ENCODE measurements at places on chromosomes 4 and X. TPM values are rescaled to one million over a fixed set of nuclear protein-coding genes. Genes with fewer than 3 reads are reported as not detected.

DNA sequence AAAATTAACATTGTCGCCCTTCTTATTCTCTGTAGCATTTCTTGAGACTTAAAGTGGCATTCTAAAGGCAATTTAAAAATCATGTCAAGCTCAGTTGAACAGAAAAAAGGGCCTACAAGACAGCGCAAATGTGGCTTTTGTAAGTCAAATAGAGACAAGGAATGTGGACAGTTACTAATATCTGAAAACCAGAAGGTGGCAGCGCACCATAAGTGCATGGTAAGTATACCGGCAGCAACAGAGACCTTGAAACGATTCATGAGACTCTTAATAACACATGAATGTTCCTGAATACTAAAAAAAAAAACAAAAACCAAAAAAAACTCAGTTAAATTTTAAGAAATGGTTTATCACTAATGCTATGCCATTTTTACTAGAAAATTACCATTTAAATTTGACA, 82.4 kb upstream of the HPRT1 start:
- no peak for DNase-seq

DNA sequence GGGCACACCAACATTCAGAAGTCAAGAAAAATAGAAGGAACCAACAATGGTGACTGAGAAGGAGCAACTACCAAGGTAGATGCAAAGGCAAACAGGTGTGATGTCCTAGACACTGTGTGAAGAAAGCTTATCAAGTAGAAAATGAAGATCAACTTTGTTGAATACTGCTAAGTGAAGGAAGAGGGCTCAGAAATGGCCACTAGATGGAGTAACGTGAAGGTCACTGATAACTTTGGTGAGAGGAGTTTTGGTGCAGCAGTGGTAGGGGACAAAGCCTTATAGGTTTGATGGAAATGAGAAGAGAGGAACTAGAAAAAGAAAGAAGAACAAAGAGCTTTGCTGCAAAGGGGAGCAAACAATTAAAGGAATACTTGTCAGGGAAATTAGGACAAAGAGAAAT, 23.5 kb downstream of the OTC start:
- no peak for DNase-seq

DNA sequence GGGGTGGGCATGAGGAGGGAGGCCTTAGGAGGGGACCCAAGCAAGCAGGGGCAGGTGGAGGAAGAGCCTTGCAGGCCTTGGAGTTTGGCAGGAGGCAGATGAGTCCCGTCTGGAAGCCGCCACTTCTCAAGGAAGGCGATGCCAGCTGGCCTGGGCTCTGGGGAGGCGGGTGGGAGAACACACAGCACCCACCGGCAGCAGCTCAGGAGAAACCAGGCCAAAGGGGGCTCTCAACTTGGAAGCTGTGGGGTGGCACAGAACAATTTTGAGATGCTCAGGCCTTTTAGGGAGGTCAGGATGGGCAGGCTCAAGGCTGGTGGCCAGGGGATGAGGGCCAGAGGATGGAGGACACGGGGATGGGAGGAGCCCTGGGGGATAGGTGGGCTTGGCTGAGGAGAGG, 11.6 kb upstream of the DUSP9 start:
- DNase-seq, result no peak

DNA sequence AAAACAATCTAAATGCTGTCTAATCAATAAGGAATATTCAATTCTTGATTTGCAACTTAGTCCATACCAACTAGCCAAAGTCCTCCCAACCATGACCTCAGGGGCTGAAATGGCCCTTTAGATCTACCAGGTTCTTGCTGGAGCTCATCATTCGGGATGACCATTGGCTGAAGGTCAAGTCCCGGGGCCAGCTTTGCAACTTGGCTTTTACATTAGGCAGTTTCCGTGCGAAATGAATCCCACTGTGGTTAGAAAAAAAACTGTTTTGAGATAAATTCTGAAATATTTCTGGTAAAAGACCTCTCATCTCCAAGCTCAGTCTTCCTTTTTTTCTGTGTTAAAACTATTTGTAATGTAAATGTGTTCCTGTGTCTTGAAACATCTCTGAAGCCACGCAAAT, 178.6 kb downstream of the TENM3 start:
- no peak for DNase-seq

GRCh38 chr4:17064959-17065358, 166.5 kb upstream of the LDB2 start:
- DNase-seq, result no peak

PDCL2 gene
- polyA plus RNA-seq, result not detected

GRCh38 chr4:106530821-106531220, 162.2 kb upstream of the GIMD1 start:
- DNase-seq, result no peak

DNA sequence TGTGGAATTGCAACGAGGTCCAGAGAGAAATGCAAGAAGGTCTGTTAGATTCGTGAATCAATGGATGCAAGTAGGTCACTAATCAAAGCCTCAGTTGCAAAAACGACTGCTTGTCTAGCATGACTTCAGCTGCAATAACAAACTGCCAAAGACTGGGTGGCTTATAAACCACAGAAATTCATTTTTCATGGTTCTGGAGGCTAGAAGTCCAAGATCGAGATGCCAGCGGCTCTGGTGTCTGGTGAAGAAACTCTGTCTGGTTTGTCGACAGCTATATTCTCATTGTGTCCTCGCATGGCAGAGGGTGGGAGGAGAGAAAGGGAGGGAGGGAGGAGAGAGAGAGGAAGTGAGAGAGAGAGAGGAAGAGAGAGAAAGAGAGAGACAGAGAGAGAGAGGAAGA, 114.7 kb downstream of the MXRA5 start:
- DNase-seq, result no peak

DNA sequence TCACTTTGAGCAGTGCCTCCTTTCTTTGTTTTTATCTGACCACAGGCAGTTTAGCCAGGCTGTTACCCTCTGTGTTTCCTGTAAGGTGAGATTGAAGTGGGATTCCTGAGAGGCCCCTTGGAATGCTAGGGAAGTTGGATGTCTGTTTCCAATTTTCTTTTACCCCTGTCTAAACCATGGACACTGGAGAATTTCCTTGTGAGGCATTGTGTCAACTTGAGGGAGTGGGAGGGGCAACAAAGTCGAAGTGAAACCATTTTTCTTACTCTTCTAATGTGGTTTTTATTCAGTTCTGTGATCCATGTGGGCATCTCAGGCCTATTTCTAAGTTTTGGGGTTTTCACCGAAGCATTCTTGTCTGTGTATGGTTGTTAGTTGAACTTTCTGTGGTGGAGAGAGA, 296.1 kb upstream of the UGT8 start:
- DNase-seq, result no peak

- DNase-seq, result no peak
Measured at GRCh38 chr4:90113881-90114457, 13.2 kb upstream of the CCSER1 start.

ZGRF1 gene
- polyA plus RNA-seq, result 16.6 TPM

GRCh38 chrX:154369449-154370299, 4.8 kb downstream of the FLNA start:
- DNase-seq, result peak; percentile 80

DNA sequence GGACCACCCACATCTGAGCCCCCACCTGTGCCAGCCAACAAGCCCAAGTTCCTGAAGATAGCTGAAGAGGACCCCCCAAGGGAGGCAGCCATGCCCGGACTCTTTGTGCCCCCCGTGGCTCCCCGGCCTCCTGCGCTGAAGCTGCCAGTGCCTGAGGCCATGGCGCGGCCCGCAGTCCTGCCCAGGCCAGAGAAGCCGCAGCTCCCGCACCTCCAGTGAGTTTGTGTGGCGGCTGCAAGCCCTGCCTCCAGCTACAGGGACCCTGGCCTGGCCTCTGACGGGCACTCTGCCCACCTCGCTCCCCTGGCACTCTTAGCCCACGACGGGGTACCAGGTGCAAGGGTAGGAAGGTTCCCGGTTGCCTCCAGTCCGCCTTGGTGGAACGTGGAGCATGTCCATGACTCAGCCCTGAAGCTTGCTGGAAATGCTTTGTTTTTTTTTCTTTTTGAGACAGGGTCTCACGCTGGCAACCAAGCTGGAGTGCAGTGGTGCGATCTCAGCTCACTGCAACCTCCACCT, 13.7 kb upstream of the ADD1 start:
- DNase-seq, result no peak

DCUN1D4 gene
- polyA plus RNA-seq, result 66.7 TPM

POU4F2 gene
- not detected for polyA plus RNA-seq

SLC39A8 gene
- polyA plus RNA-seq, result 23.2 TPM

NSUN7 gene
- 19.8 TPM for polyA plus RNA-seq

DNA sequence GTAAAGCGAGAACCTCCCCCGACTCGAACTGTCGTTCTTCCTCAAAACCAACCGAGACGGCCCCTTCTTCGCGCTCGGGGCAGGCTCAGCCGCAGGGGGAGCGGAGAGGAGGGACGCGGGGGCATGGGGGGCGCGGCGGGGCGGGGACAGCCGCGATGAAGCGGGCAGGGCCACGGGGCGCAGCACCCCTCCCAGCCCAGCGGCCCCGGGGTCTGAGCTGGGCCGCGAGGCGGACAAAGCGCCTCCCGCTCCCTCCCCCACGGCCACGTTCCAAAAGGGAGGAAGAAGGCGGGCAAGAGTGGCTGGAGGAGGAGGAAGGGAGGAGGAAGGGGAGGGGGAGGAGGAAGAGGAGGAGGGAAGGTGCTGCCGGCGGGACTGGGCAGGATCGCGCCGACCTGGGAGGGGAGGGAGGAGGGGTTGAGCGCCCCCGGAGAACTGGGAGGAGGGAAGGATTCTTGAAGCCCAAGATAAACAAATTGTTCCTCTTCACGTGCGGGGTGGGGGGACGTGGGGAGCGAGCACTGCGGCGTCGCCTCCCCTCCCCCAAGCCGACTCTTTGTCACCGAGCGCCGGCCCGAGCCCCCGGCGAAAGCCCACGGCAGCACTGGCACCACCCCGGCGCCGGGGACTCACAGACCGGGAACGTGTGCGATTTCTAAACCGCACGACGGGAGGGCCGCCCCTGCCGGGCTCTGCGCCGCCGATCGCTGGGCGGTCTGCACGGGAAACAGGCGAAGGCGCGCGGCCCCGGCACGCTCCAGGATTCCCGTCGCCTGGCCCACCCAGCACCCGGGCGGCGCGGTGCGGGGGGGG, 2.9 kb downstream of the MAML3 start:
- DNase-seq, result peak; percentile 90

GRCh38 chr4:55214172-55214571, 88.8 kb upstream of the KDR start:
- DNase-seq, result peak; percentile 4

GRCh38 chr4:174387143-174387542, 103.4 kb downstream of the CEP44 start:
- DNase-seq, result no peak

- DNase-seq, result no peak
Measured at GRCh38 chrX:18577400-18577799, 94.5 kb downstream of the RS1 start.

- no peak for DNase-seq
Measured at GRCh38 chr4:143280861-143281260, 55.8 kb upstream of the GAB1 start.

GRCh38 chr4:158193171-158193749, 17.0 kb upstream of the TMEM144 start:
- DNase-seq, result no peak

DNA sequence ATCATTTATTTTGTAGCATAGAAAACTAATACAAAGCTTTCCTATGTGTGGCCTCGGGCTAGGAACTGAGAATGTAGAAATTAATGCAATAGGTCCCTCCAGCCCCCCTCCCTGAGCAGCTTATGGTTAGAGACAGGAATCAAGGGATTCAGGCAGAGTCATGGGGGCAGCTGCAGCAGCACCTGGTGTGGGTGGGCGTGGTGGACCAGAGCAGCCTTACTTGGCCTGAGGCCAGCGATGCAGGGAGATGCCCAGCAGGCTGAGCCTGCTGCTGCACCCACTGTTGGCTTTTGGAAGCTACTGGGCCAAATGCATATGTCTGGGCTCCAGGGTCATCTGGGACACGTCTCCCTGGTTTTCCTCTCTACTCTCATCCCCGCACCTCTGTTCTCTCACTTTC, 74.0 kb downstream of the STK32B start:
- no peak for DNase-seq

DNA sequence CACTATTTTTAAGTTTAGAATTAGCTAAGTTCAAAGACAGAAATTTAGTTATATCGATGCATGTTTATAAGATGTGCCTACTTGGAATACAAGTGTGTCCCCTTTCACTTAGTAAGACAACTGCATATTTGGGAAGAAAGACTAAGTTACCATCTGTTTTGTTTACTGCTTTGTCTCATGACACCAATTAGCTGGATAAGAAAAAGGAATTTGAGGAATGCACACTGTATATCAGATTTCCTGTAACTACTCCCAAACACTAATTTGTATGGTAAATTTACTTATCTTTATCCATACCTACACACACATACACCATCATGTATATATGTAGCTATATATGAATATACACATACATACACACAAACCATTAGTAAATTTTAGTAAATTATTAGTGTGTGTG, 1442.8 kb upstream of the IGFBP7 start:
- no peak for DNase-seq

DNA sequence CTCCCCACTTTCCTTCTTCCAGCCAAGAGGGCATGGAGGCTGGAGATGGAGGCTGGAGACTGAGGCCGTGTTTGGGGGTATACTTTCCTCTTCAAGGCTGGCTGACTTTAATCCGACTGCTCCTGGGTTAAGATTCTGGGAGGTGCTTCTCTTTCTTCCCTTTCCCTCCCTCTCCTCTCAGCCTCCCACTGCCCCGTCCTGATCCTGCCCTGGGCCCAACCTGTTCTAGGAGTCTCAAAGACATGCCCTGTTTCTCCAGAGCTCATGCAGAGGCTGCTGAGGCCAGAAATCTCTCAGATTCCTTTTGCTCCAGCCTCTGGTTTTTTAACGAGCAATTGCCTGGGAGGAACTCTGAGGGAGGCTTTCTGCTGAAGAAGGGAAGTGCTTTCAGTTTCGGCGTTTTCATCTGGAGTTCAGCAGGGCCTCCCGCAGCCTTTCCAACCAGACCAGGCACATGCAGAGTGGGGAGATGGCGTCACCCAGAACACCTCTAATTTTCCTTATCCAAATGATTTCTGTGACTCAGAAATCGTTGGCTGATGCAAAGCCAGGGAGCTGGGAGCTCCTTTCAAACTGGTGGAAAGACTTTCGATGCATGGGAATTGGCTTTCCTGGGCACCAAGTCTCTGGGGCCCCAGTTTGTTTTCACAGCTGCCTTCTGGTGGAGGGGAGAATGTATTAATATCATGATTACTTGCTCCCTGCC, 34.5 kb upstream of the FAM9C start:
- no peak for DNase-seq

DNA sequence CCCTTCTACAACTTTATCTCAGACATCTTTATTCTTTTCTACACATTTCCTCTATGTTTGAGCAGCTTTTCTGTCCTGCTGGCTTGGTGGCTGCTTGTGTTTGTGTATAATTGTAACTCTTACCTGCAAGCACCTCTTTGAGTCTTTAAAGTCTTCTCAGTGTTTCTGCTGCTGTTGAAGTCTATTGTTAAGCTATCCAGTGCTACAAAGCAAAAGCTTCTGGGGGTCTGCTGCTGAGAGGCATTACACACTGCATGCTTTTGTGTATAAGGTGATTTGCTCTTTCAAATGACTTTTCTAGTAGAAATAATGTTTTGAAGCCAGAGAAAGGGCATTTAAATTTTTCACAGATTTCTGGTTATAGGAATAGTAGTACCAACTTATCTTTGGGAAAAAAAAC, 241.8 kb downstream of the DTHD1 start:
- no peak for DNase-seq

GRCh38 chr4:102218656-102219055, 126.6 kb downstream of the SLC39A8 start:
- no peak for DNase-seq

HSD17B13 gene
- polyA plus RNA-seq, result 0.25 TPM

DCLK2 gene
- 11.7 TPM for polyA plus RNA-seq
